ENCODE measurements at places on chromosomes 3 and 15.

- DNase-seq, result no peak
These were observed 396.8 kb downstream of the CADM2 start for GRCh38 chr3:85355572-85355971.

- no peak for DNase-seq
These were observed 779.9 kb downstream of the GRM7 start for GRCh38 chr3:7640787-7641186.

GRCh38 chr3:177149106-177149505 lies 48.2 kb downstream of the TBL1XR1 start:
- no peak for DNase-seq

DNA sequence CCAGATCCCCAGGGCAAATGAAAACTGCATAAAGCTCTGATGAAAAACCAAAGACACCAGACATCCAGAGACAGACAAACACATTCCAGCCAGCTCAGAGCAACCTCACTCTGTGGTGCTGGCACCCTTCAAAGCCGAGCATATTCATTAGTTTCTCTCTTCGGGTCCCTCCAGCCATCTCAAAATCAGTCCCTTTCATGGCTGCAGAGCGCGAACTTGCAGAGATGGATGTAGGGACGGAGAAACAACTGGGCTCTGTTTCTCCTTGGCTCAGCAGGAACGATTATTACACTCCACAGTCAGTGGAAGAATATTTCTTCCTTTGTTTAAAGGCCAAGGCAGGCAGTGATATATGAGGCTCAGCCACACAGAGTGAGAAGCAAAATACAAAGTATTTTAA lies 50.4 kb upstream of the SYN2 start:
- no peak for DNase-seq

GRCh38 chr3:168909260-168909659 lies 754.3 kb downstream of the MECOM start:
- DNase-seq, result no peak

GRCh38 chr3:72810063-72810462 lies 38.2 kb downstream of the SHQ1 start:
- no peak for DNase-seq

DNA sequence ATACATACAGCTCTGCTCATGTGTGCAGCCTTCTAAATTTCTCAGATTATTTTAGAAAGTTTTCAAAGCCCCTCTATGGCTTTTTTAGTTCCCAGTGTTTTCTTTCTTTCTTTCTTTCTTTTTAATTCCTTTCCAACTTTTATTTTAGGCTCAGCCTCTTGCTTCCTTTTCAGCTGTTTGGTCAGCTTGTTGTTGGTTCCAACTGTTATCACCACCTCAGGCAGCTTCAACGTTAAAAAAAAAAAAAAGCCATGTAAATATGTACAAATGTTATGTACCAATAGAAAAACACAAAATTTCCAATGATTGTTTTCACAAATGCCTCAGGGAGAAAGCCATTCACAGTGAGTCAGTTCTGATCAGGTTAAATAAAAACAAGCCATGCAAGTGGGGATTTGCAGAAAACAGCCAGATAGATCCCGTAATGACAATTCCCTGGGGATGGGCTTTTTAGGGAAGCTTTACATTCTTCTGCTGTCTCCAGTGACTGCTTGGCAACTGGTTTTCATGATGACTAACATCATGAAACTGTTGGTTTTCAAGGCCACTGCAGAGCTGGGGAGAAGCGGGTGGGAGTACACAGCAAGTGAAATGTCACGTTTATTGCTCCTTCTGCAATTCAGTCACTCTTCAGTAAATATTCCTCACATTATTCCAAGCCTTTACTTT lies 908.4 kb downstream of the EPHA3 start:
- DNase-seq, result no peak

GRCh38 chr15:57962887-57963286 lies 102.6 kb downstream of the ALDH1A2 start:
- DNase-seq, result no peak

- no peak for DNase-seq
These were observed 307.7 kb downstream of the ARPP21 start for GRCh38 chr3:35946854-35947515.

- no peak for DNase-seq
These were observed 44.8 kb upstream of the MRPL3 start for GRCh38 chr3:131547585-131547984.

DNA sequence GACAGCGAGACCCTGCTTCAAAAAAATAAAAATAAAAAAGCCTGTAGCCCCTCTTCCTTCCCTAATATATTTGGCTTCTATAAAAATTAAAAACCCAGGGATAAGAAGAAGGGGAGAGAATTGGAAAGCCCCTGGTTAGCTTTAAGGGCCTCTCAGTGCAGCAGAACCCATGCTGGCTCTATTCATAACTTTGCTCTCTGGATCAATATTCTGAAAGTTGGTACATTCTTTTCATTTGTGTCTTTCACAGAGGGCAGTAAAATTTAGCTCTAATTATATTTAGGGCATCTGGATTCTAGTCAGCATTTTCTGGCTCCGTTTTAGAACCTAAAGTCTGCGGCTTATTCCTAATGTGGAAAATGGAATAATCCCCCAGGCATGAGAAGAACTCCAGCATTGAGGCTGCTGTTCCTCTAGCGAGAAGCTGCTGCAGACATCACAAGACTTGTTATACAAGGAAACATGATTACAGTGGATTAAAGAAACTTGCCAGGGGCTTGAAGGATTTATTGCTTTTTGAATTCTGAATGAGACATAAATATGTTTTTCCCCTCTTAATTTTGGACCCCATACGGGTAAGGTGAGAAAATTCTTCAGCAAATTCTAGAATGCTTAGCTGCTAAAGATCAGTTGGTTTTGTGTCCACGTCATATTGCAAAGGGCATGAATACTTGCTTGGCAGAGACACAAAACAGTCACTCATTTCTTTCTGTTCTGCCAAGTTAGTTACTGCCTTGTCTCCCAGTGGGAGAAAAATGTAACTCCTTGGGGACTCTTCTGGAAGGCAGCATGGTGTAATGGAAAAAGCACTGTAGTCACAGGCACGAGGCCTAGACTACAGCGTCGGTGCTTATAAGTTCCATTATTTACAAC lies 177.7 kb downstream of the VGLL4 start:
- DNase-seq, result no peak

DNA sequence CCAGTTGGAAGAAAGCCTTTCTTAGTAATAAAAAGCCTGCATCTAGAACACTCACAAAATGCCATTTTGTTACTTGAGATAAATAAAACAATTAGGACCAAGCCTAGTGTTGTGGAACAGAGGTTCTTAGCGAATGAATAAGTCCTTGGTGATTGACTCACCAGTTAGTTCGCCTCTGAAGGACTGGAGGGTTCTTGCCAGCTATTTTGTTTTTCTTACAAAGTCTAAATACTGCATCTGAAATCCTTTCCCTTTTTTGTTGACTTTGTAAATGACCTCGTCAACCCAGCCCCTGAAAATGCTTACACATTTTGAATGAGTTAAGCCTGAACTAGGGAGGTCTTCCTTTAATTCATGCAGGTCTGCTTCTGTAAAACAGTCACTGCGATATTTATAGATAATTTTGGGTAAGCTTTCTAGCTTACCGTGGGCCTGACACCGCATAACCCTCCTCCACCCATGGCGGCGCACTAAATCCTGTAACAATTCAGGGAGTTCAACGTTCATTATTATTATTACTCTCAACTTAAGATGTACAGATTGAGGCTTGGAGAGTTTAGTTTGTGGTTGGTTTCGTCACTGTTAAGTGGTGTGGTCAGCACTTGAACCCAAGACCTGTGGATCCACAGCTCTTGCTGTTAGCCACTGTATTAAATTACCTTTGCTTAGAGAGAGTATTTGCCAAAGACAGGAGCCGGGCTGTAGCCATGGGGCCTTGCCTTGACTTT lies 45.0 kb upstream of the SACM1L start:
- no peak for DNase-seq

GRCh38 chr3:39727415-39727814 lies 82.0 kb upstream of the MYRIP start:
- no peak for DNase-seq

GRCh38 chr3:195715583-195716266 lies 5.1 kb upstream of the MUC20 start:
- no peak for DNase-seq

GRCh38 chr15:69468241-69469121 lies 15.9 kb downstream of the RPLP1 start:
- peak; percentile 76 for DNase-seq

- no peak for DNase-seq
These were observed 79.3 kb upstream of the GMNC start for GRCh38 chr3:190941694-190942260.

DNA sequence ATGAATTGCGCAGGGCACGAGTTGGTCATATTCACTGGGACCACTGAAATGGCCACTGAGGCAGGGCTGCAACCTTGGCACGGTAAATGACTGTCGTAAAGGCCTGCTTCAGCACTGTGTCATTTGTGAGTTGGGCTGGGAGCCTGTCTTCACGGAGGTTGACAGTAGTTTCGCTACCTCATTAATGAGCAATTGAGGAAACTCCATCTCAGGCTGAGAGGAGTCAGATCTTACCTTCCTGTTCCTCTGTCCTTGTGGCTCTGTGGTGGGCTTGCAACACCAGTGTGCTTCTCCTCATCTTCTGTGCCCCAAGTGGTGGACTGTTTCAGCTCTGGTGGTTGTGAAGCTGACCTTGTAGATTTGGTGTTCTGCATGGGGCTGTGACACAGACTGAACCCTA lies 80.1 kb upstream of the EIF1B start:
- no peak for DNase-seq

DNA sequence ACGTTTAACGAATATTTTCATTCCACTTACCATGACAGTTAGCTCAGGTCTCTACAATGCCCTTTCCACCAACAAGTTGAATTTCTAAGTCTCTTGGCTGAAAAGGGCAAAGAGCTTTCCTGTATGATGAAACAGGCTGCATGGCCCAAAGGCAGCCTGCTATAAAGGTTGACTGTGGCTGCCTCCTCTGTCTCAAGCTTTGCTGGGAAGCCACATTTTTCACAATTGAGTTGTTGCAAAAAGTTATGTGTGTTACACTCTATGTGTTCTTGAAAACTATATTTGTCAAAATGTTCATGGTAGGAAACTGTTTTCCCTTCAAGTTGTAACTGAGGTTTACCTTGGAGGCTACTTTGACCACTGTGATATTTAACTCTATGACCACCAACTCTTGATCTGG lies 49.5 kb downstream of the DZIP1L start:
- no peak for DNase-seq

DNA sequence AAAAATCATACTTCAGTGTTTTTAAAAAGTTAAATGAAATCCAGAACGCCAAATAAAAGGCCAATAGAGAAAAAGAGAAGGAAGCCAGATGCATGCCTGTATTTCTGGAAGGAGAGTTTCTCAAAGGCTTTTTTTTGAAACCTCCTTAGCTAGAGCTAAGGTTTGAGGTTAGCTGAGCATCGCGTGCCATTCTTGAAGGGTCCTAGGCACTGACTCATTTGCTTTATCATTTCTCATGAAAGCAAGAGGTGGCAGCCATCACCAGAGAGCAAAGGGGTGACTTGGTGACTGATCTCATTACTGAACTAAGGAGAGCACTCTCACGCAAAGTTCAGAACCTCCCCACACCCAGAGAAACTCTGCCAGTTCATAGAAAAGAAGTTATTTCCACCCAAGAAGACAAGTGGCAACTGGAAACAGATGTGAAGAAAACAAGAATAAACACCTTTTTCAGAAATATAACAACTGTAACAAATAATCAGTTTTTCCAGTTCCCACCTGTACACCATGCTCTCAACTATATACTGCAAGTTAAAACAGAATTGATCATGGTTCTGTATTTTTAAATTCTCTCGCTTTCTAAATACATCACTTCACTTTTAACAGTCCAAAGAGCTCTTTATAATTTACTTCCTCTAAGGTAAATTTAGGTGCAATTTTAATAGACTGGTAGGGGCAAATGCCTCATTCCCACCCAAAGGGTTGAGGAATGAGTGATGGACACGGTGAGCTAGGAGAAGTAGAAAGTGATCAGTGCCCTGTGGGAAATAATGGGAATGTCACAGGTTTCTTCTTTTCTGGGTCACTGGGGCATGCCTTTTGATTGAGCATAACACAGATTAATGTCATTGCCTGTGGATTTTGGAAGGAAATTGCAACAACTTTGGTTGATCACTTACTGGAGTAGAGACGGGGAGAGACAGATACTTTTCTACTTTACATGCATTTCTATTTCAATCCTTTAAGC lies 24.7 kb downstream of the GPR15 start:
- DNase-seq, result peak; percentile 49

DNA sequence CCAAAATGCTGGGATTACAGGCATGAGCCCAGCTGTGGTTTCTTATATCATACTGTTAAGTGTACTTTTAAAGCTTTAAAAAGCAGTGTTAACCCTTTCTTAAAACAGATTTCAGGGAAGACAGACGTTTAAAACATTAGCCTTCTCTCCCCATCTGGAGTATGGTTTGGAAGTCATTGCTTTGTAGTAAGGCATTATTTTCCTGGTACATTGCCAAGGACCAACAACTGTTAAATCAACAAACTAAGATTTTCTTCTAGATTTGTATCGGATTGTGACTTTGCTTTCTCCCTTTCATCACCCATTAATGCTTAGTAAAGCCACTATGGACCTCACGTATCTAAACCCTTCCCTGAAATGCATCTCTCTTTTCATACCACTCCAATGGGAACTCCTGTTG lies 50.5 kb downstream of the UBE2E1 start:
- DNase-seq, result no peak

GRCh38 chr15:101131489-101132389 lies 120.1 kb downstream of the CHSY1 start:
- DNase-seq, result no peak

- no peak for DNase-seq
These were observed 69.7 kb upstream of the DCBLD2 start for GRCh38 chr3:98971169-98971681.

GRCh38 chr15:67048281-67049279 lies 16.8 kb upstream of the SMAD3 start:
- no peak for DNase-seq

DNA sequence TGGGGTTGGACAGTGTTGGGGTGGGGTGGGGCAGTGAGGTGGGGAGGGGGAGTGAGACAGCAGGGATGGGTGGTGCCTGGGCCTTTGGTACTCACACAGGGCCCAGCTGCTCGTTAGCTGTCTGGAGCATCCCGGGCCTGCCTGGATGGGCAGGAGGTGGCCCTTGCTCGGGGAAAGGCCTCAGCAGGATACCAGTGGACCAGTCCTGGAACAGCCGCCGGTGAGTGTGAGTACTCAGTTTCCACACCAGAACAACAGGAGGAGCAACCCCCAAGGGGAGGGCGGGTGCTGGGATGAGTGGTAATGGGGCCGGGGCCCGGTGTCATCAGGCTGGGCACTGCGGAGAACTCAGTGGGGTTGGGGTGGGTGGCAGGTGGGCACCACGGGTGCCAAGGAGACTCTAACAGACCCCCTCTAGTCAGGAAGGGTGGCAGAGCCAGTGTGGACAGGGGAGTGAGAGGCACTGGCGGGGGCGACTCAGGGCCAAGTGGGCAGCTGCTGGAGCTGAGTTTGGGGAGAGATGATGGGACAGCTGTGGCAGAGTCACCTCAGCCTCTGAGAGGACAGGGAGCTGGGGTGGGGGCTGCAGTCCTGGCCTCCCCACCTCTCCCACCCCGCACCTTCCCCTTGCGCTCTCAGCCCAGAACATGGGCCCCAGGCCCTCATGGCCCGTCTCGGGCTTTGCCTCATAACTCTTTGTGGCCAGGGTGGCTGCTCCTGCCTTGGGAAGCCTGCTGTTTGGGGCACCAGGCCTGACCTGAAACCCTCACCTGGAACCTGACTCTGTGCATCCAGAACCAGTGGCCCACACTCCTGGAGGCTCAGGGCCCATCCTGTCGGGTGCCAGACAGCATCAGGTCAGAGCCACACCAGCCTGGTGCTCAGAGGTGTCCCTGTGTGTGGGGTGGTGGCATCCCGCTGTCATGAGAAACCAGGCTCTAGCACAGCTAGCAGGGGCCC lies 52.1 kb upstream of the PRR23E start:
- no peak for DNase-seq

- no peak for DNase-seq
These were observed 1.9 kb upstream of the WNT7A start for GRCh38 chr3:13881536-13882410.

- DNase-seq, result no peak
These were observed 112.3 kb downstream of the GALK2 start for GRCh38 chr15:49282366-49282765.
